ENCODE measurements at places on chromosomes 5 and 9.

DNA sequence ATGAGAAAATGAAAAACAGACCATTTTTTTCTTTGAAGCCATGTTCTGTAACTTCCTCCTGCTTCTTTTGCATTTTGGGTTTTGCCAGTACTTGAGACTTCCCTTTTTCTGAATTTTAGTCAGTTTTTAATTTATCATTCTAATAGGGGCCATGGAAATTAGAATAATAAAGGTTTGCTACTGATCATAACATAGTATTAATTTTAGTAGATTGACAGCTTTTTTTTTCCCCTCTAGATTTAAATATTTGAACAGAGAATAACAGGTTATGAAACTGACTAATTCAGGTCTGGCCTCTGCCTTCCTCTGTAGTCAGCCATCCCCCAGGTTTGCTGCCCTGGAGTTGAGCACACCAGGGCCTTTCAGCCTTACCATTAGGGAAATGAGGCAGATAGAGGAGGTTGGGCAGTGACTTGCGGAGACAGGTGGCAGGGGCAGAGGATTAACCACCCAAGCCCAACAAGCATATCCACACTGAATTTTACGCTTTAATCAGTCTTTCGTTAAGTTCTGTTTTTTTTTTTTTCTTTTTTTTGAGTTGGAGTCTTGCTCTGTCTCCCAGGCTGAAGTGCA, 80.1 kb upstream of the TNFAIP8 start:
- DNase-seq: no peak

- DNase-seq: no peak
These were observed 12.6 kb downstream of the PBX3 start for GRCh38 chr9:125759764-125760129.

GRCh38 chr9:86281593-86282076, 703 bp downstream of the ISCA1 start:
- DNase-seq: no peak

- no peak for DNase-seq
These were observed 183.8 kb downstream of the NR3C1 start for GRCh38 chr5:143219696-143220095.

DNA sequence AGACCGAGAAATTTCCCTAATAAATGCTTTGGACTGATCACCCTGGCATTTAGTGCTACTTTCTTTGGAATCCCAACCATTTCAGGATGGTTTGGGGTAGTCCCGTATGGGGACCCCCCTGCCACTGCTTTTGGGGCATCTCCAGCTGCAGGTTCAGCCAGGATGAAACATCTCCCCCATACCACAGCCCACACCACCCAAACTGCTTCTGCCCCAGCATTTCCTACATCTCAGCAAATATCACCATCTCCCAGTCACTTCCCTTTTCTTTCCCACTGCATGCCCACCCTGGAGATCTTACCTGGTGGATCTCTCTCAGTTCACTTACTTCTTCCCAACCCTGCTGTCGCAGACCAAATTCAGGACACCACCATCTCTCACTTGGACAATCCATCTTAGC, 4.8 kb upstream of the P4HA2 start:
- DNase-seq: no peak

DNA sequence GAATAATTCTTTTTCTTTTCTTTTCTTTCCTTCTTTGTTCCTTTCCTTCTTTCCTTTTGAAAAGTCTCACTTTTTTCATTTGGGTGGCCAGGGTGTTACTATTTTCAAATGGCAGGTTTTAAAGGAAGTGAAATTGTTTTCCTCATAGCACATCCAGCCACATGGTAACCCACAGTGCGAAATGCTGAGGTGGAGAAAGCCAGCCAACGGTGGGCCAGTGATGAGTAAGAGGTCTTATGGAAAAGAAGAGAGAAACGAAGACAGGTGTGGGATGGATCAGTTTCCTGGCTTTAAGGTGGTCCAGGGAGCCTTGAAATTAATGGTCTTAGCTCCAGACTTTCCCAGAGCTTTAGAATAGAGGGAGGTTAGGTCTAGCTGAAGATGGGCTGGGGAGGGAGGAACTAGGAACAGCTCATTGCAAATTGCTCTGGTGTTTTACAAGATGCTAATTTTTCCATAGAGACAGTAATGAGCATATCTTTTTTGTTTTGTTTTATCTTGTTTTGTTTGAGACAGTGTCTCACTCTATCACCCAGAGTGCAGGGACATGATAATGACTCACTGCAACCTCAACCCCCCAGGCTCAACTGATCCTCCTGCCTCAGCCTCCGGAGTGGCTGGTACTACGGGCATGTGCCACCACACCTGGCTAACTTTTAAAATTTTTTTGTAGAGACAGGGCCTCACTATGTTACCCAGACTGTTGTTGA, 17.8 kb downstream of the ITK start:
- DNase-seq: peak; percentile 36

DNA sequence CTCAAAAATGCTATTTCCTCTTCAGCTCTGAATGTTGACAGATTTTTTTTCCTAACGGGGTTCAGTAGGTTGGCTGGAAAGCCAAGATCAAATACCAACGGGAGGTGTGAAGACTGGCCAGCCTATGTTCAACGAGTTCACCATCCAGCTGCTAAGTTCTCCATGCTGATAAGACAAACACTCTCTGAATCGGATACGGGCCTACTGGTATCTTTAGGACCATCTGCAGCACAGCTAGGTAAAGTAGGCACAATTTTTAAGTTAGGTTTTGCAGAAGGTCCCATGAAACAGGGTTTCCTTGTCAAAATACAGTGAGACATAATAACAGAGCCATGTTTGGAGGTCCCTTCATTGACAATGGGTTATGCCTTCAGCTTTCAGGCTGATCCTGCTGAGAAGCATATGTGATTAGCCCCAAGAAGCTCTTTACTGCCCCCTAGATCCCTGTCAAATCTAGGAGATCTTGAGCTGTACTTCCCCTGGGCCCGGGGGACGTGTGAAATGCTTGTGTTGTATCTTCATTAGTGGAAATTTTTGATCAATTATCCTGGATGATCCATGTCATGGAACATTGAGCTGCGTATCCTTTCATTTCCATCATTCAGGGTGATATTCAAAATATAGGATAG, 60.6 kb downstream of the PGM5 start:
- no peak for DNase-seq

- DNase-seq: no peak
These were observed 3.1 kb upstream of the VAV2 start for GRCh38 chr9:133995012-133995896.

DNA sequence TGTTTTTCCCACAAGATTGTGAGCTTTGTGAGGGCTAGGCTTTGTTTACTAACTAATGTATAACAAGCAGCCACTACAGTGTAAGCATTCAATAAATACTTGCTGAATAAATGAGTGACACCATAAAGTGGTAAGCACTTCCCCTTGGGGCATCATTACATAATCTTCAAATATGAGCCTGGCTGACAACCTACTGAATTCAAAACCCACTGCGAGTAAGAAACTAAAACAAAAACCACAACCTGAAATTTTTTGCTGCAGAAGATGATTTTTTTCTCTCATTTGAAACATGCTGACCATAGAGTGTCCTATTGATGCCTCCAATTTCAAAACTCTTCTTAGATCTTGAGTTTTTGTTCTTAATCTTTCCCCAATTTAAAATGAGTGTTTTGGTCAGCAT, 331.3 kb upstream of the CCNG1 start:
- no peak for DNase-seq

- no peak for DNase-seq
These were observed 2400.9 kb upstream of the C9orf72 start for GRCh38 chr9:29974197-29974596.

GRCh38 chr9:71987471-71988371, 72.7 kb downstream of the C9orf57 start:
- no peak for DNase-seq

GRCh38 chr5:180649297-180650039, at the start of gene FLT4:
Gene FLT4, minus strand, starts transcription at chr5:180649600. Its CDS starts 55 bp downstream, at chr5:180649545.
- no peak for DNase-seq

DNA sequence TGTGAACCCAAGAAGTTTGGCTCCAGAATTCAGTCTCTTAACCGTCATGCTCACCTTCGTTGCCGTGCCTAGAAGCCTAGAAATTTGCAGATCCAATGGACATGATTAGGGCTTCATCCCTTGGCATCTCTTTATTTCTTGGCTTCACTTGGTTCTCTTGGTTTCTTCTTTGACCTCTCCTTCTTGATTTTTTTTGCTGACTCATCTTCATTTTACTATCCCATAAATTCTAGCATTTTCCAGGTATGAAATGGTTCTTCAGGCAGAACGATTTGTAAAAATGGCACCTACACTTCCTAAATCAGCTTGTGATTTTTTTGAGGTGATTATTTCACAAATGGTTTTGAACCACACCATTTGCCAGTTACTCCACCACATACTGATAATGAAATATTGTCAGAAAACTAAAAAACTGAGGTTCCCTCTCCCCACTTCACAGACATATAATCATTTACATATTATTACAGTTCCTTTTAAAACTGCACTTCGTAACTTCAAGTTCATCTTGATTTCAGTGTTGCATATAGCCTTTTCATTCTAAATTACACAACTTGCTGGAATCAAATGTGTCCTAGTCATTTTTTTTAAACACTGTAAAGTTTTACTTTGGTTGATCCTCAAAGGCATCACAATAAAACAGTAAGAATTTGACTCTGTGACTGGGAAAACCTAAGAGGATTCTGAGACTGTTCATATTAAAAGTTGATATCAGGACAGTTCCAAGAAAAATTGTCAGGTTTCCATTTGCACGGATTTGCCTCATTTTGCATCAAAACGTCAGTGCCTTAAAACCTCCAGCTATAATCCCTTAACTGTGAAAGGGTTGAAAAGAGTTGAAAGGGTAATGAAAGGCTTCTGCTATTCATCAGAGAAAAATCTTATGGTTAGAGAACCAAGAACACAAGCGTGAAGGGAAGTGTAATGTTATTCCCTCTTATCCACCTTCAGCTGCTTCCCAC, 8.9 kb upstream of the NREP start:
- no peak for DNase-seq

DNA sequence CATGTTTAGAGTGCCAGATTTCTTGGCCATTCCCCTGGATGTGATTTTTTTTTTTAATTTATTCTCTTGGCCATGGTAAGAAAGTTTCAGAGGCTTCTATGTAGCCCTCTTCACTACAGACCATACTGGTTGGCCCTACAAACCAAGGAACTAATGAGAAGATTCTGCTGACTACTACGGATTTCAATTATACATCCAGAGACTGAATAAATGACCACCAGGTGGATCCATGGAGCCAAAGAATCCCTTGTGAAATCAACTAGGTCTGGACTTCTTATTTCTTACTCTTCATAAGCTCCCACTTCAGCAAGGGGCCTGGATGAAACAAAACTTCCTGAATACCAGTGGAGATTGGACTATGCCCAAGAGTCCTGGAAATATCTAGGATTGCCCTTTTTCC, 27.6 kb downstream of the ZNF622 start:
- no peak for DNase-seq

- no peak for DNase-seq
These were observed 46.3 kb downstream of the GGTA1 start for GRCh38 chr9:121453232-121453892.

GRCh38 chr9:97997330-97998276, 14.5 kb downstream of the ANP32B start:
- DNase-seq: no peak
